Mesendoderm (in vitro differentiated cells): ENCODE measurements at places on chromosomes 12 and 14.

GRCh38 chr12:31362759-31363415 is 36.9 kb upstream of the SINHCAF start:
- DNase-seq: peak; percentile 80

DNA sequence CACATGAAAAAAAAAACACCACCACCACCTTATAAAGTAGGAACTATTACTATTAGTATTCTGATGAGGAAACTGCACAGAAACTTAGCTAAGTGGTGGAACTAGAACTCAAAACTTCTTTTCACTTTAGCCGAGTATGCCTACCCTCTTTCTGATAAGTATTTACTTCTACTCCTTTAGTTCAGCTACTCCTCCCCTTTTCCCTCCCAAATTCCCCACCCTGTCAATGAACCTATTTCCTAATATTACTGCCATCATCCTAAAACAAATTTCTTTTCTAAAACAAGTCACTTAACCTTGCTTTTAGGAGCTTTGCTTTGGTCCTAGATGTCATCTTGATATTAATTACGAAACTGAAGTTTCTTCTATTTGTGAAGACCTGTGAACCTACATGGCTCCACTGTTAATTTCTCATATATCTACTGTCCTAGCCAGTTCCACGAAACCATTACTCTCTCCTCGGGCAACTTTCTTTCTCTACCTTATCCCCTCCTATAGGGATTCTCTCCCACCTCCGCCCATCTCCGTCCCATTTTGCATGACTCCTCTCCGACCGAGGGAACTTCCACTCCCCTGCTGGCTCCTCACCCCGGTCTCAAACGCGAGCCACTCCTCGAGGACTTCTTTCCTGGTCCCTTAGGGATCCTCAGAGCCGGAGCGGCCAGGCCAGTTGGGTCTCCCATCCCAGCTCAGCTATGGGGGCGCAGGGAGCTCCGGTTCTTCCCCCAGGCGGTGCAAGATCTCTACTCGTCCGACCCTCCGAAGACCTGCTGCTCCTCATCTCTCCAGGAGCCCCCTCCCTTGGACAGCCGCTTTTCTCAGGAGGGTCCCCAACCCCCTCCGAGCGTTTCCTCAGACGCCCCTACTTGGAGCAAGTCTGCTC is 1.1 kb downstream of the NUMB start:
- peak; percentile 71 for DNase-seq

DNA sequence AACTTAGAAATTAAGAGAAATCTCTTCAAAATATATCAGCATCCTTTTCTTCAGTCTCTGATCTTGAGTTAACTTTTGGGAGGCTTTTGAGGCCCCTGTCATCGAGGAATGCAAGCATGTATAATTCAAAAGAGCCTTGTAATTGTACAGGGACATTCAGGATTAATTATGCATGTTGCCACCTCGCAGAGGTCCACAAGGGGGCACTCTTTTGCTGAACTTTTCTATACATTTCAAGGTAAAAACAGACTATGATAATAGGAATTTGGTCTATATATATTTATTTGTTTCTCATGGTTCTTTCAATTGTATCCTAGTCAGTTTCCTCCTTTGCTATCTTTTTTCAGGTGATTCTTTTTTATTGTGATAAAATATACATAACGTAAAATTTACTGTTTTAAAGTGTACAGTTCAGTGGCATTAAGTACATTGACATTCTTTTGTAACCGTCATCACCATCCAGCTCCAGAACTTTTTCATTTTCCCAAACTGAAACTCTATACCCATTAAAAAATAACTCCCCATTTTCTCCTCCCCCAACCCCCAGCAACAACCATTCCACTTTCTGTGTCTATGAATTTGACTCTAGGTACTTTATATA is 47.0 kb upstream of the SLC2A13 start:
- DNase-seq: peak; percentile 40

GRCh38 chr12:128339631-128340030 is 72.7 kb downstream of the TMEM132C start:
- no peak for DNase-seq

DNA sequence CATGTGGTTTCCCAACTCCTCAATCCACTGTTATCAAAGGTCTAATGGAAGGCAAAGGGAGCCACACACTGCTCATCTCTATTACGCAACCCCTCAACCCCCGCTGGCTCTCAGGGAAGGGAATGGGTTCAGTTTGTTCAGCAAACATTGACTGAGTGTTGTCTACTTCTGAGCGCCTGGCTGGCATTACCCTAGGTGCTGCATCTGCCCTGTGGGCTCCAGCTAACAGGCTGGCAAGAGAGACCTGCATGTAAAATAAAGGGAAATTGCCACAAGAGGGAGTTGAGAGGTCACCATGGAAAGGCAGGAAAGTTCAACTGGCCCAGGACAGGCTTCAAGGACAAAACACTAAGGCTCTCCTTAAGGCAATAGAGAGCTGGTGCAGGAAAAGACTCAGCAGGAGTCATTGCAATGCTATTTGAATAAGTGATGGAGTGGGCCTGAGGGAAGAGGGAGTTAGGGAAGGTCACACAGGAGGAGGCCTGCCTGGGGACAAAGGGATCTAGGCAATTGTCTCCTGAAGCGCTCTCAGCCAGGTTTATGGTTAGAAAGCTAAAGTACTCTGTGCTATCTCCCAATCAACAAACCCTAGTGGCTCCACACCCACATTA is 5.5 kb upstream of the ZNF740 start:
- DNase-seq: peak; percentile 99

DNA sequence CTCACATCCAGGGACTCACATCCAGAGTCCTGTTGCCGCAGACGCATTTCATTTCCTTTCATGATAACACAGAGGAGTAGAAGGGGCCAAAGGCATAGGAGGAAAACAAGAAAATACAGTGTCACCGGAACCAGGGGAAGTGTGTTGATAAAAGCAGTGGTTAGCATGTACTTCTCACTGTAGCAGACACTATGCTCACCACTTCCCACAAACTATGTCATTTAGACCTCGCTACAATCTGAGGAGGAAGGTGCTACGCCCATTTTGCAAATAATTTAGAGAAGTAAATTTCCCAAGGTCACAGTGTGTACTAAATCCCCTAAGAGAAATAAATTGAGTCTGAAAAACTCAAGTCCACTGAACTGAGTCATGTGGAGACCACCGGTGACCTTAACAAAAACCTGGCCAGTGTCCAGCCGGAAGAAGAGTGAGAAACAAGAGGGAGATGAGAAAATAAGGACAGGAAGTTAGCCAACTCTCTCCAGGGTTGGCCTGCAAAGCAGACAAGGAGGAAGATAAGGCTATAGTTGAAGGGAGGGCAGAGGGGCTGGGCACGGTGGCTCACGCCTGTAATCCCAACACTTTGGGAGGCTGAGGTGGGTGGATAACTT is 25.8 kb upstream of the TMCC3 start:
- peak; percentile 62 for DNase-seq

- peak; percentile 86 for DNase-seq
Measured at GRCh38 chr14:101183376-101184103, 280.0 kb upstream of the RTL1 start.

- DNase-seq: no peak
Measured at GRCh38 chr14:52240623-52241022, 26.9 kb upstream of the PTGDR start.

GRCh38 chr12:1581973-1582708 is 12.2 kb downstream of the FBXL14 start:
- DNase-seq: no peak

- no peak for DNase-seq
Measured at GRCh38 chr14:79605849-79606248, 605.5 kb downstream of the DIO2 start.

- DNase-seq: no peak
Measured at GRCh38 chr14:98477935-98478334, 794.1 kb downstream of the BCL11B start.

DNA sequence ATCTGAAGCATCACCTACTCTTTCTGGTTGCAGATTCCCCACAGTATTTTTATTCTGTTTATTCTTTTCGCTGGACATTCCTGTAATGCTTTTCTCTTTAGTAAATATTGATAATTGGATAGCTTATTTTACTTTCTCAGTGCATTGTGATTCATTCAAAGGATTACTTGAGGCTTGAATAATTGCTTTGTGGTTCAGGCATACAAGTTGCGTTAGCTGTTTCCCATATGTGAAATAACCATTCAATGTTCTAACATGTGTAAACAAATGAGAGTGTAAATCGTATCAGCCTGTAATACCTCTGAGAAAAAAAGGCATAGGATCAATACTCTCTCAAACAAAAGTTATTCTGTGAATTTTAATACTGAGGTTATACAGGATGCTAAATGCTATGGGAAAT is 1004.2 kb upstream of the SEL1L start:
- DNase-seq: no peak

DNA sequence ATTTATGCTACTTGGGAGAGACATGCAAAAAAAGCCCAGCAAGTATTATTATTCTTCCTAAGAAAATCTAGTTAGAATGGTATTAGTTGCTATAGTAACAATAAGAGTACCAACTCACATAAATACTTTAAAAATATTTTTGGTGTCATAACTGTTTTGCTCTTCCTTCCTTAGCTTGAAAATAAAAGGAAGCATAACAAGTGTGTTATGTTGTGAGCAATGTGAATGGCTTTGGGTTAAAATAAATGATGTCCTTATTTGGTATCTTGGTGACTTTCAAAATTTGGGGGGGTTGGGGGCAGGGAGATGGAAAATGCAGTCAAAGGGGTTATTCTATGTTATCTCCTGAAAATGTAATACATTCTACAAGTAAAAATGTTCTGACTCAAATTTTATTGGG is 91.0 kb downstream of the ELK3 start:
- DNase-seq: no peak
